Fibroblast of lung (primary cell): ENCODE measurements at places on chromosomes 7 and 10. TPM values are rescaled to one million over a fixed set of nuclear protein-coding genes. Genes with fewer than 3 reads are reported as not detected.

AGAP9 gene
- total RNA-seq = 2.1 and 2.8 TPM in 2 replicates

GRCh38 chr7:106282390-106282789 is 2.4 kb downstream of the NAMPT start:
- DNase-seq = no peak

DNA sequence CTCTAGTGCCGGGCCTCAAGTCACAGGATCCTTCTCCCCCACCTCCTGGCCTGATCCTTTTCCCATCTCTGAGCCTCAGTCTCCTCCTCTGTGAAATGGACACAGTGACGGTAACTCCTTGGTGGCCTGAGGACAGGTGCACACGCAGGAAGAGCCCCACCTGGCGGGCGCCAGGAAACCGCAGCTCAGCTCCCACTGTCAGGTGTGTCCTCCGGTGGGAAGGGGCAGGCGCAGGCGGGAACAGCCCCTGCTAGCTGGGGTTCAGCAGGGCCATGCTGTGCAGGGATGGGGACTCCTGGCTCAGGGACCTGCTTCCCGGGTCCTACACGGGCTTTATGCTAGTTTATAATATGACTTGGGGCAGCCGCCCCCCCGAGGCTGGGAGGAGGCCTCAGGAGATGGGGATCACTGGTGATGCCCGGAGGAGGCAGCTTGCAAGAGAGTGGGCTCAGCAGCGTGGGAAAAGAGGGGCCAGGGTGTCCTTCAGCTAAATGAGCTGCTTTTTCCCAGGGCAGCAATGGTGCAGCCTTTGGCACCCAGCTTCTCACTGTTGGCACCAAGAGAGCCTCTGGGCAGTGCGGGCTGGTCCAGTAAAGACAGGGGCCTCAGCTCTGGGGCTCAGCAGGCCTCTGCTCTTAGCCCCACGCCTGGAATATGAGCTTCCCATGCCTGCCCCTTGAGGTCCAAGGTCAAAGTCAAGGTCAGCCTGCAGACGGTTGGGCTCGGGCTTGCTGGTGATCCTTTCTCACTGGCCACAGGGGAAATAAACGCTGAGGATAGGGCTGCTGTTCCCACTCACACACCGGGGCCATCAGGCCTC is 68.0 kb upstream of the FAM20C start:
- no peak for DNase-seq

DNA sequence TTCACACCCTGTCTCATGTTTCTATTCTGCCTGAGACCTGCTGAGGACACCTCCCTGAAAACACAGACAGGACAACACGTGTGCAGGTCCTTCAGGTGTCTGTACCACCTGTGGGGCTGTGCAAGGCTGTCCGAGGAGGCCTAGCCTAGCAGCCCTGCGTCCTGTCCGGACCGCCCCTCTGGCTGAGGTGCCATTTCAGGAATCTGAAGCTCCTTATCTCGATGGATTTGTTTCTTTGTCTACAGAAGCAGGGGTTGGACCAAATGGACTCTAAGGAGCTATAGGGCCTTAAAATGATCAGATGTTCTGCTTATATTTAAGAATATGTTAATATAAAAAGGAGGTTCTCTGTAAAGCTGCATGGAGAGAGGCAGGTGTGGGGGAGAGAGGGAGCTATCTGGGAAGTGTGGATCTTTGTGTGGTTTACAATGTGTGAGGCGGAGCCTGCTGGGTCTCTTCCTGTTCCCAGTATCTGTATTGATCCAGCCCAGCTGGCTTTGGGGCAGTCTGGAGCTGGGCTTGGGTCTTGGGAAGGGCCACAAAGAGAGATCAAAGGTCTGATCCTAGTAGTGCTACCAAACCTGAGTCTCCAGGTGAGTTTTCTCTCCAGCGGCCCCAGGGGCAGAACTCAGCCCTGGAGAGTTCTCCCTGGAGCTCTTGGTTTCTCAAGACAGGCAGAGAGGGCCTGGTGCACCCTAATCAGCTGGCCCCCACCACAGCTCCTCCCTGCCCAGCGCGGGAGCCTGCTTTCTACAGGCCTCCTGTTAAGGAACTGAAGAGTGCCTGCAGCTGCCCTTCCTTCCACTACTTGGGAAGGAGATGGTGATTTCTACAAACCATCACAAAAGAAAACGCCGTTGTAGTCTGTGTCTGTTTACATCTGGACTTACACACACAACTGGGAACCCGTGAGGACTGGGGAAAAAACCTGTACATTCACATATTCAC is 3.4 kb upstream of the MNX1 start:
- no peak for DNase-seq

LRRC17 gene
- 12.6 and 30.8 TPM in 2 replicates for total RNA-seq

DNA sequence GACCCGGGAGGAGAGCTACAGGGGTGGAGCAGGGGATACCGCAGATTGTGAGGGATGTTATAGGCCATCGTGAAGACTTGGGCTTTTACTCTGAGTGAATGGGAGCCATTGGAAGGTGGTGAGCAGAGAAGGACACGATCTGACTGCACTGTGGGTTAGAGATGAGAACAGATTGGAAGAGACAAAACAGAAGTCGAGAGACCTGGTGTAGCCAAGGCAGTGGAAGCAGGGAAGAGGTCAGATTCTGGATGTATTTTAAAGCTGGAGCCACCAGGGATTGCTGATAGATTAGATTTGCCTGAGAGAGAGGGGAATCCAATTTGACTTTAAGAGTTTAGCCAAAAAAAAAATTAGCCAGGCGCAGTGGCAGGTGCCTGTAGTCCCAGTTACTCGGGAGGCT is 21.6 kb upstream of the EEPD1 start:
- DNase-seq = no peak

TRIM50 gene
- total RNA-seq = not detected in 2 replicates

NKX2-3 gene
- not detected in 2 replicates for total RNA-seq

- DNase-seq = no peak
Measured at GRCh38 chr10:131044379-131045111, 267.0 kb downstream of the TCERG1L start.

ZNF488 gene
- total RNA-seq = under 0.01 TPM in 1 of 2 replicates, not detected in the other

AZGP1 gene
- total RNA-seq = not detected in 2 replicates

- DNase-seq = no peak
Measured at GRCh38 chr10:33674491-33674890, 340.0 kb upstream of the NRP1 start.

GRCh38 chr10:17756557-17757217 is 4.7 kb downstream of the TMEM236 start:
- no peak for DNase-seq

DNA sequence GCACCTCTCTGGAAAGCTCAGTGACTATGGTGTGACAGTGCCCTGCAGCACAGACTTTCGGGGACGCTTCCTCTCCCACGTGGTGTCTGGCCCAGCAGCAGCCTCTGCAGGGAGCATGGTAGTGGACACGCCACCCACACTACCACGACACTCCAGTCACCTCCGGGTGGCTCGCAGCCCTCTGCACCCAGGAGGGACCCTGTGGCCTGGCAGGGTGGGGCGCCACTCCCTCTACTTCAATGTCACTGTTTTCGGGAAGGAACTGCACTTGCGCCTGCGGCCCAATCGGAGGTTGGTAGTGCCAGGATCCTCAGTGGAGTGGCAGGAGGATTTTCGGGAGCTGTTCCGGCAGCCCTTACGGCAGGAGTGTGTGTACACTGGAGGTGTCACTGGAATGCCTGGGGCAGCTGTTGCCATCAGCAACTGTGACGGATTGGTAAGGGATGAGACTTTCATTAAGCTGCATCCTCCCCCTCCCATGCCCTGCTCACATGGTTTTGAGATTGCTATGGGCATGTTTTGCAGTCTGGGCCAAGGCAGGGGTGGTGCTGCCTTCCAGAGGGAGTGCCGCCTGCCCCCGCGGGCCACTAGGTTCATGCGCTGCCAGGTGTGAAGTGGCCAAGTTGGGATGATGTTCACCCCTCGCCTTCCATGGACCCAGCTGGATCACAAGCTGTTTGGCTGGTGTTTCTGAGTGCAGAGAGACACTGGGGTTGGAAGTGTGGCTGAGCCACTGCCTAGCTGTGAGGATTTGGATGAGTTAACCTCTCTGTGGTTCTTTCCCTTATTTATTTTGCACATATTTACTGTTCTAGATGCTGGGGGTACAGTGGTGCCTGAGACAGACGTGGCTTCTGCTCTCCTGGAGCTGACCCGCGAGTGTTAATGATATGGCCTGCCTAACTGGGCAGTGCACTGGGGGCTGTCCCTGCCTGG is 2.5 kb downstream of the ADAMTS14 start:
- no peak for DNase-seq

H2BK1 gene
- total RNA-seq = not detected in 2 replicates

DNA sequence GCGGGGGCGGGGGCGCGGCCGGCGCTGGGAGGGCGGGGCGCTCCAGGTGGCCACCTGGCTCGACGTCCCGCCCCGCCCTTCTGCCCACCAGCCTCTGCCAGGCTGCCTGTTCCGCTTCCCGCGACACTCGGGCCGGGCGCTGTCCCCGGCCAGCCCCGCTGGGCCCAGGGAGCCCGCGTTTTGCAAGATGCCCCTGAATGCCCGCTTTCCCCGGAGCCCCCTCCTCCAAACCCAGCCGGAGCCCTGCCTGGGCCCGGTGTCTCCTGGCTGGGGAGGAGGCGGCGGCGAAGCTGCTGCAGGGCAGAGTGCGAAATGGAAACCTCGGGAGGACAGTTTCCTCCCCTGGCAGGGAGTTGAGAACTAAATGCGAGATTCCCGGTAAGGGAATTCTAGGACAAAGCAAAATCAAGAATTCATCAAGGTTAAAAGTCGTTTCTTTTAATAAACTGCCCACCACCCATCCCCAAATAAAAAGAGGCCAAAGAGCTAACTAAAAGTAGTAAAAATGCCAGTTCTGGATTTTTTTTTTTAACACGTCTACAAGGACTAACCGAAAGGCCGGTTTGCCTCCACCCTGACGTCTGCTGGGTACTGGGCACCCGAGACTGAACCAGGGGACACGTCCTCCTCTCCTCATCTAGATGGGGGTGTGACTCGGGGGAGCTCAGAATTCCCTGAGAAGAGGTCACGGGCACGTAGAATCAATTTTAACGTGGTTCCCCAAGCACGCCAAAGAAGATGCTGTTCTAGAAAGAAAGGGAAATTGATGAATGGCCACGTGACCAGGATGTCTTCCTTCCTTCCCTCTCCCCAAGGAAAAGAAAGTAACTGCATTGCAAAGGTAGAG is 200.4 kb upstream of the NFE2L3 start:
- DNase-seq = no peak

DNA sequence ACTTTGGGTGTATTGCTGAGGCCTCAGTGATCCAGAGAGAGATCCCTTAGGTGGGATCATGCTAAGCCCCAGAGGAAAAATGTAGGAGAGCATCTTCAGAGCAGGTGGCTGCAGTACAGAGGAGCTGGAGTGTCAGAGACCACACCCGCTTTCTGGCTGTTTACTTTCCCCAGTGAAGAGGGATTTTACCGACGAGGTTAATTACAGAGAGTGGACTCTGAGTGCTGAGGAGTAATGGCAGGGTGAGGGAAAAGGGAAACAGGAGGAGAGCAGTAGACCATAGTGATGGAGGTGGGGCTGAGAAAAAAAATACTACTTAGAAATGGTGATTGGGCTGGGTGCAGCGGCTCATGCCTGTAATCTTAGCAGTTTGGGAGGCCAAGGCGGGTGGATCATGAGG is 43.3 kb upstream of the HBP1 start:
- DNase-seq = no peak

BLNK gene
- 0.33 and 0.51 TPM in 2 replicates for total RNA-seq

BTBD16 gene
- total RNA-seq = not detected in 2 replicates

DNA sequence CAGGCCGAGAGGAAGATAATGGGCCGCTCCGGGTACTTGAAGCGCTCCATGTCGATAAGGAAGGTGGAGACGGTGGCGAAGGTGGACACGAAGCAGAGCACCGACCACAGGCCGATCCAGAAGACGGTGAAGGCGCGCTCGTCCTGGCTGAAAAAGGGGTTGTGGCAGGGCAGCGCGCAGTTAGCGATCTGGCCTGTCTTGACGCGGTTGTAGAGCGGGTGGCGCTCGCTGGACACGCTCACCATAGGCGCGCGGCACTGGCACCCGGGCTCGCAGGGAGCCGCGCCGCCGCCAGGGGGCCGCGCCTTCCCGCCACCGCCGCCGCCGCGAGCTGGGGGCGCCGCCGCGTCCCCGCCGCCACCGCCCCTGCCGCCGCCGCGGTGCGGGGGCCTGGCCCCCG is 1.6 kb downstream of the FZD8 start:
- peak; percentile 69 for DNase-seq

DNA sequence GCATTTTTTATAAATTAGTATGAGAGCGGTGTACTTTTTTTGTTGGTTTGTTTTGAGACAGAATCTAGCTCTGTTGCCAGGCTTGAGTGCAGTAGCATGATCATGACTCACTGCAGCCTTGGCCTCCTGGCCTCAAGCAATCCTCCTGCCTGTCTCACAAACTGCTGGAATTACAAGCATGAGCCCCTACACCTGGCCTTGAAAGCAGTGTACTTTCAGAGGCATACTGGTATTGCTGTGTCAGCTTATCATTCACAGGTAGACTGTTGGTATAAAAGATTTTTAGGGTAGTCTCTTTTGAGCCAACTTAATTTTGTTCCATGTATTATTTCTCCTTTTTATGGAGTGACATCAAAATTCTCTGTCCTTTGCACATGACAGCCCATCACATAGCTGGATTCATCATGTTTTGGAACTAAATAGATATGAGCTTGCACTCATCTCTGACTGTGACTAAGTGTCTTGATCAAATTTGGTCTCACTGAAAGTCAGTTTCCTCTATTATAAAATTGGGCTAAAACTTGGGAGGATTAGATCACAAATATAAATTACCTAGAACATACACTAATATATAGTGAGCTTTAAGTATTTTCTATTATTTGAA is 12.4 kb downstream of the GNAT3 start:
- peak; percentile 96 for DNase-seq

GRCh38 chr10:15943426-15943825 is 83.1 kb upstream of the MINDY3 start:
- DNase-seq = no peak

GRCh38 chr10:79316671-79317431 is 30.4 kb upstream of the PPIF start:
- no peak for DNase-seq

OR13A1 gene
- total RNA-seq = not detected in 2 replicates

DNA sequence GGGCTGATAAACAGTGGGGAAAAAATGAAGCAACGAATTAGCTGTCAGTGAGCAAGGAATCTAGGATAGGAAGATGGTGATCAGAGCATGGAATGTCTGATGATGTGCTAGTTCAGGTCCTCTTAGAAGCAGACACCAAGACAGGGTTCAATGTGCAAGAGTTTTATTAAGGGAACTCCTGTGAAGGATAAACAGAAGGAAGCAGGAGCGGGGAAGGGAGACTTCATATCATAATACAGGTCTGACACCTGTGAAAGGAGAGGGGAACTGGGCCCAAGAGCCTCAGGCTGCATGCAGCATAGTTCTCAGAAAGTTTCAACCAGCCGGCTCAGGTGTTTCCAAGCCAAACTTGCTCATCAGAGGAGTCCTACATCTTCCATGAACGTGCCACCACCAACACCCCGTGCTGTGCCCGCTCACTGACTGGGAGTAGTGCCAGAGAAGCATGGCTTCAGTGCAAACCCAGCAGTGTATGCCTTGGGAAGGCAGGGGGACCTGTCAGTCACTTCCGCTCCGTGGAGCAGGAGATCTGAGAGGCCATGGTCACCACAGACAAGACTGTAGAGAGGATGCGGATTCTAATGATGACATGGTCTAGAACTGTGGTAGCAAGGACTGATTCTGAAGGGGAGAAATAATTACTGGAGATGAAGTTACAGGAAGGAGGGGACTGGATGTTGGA is 45.8 kb downstream of the ZNF800 start:
- DNase-seq = no peak

CYP2C19 gene
- total RNA-seq = not detected in 2 replicates

AGBL3 gene
- total RNA-seq = 1.3 TPM in 2 replicates

WEE2 gene
- not detected in 2 replicates for total RNA-seq

SAP25 gene
- not detected in 2 replicates for total RNA-seq

- DNase-seq = no peak
Measured at GRCh38 chr10:57679916-57680315, 587.8 kb downstream of the IPMK start.

GRCh38 chr10:14822879-14823755 is 14.7 kb downstream of the CDNF start:
- peak; percentile 28 for DNase-seq

FZD1 gene
- 10.8 and 12.6 TPM in 2 replicates for total RNA-seq
